GM12878 (cell line): ENCODE measurements at places on chromosomes 7 and 10. TPM values are rescaled to one million over a fixed set of nuclear protein-coding genes. Genes with fewer than 3 reads are reported as not detected.

DNA sequence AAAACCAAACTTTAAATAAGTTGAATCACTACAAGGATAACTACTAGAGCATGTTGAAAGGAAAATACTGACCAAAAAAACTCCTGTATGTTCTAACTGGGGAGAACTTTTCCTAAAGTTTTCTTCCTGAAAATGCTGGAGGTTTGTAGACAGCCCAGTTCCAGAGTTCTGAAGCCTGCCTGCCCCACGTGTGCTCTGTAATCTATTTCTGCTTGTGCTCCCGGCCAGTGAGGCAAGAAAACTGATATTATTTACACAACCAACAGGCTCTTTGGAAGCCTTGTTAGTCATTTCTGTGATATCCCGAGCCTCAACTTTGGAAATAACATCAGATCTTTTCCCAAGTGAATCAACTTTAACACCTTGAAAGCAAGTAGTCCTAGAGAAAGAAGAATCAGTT, 46.7 kb downstream of the ZFAND4 start:
- no peak overlapping the region for H3K4me3 ChIP-seq
- H3K4me1 ChIP-seq: no peaks in the 10 kb centered on the region
- H3K27me3 ChIP-seq: no peaks in the 10 kb centered on the region
- peaks cover 2% of the 10 kb centered on the region; the same call in 1 of the 2 replicates for H3K36me3 ChIP-seq
- DNase-seq: no peak

- H3K27me3 ChIP-seq: no peaks in the 10 kb centered on the region
- no peaks in the 10 kb centered on the region for H3K4me1 ChIP-seq
- DNase-seq: no peak
- no peak overlapping the region for H3K27ac ChIP-seq
Observed at GRCh38 chr10:70756700-70757360, 28.3 kb downstream of the TBATA start.

DNA sequence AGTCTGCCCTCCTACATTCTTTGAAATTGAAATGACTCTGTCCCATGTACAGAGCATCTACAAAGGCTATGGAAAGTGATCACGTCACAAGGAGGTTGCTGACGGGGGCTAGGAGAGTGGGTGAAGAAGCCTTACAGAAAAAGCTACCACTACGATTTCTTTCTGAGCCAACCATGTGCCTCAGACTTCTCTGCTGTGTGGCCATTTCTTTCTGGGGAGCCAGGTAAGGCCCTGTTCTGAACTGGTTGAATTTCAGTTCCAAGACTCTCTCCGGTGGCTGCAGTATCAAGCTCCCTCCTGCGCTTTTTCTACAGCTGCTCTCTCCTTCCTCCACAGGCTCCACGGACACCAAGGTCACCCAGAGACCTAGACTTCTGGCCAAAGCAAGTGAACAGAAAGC, 112.5 kb upstream of the PRSS1 start:
- H3K27ac ChIP-seq: no peak overlapping the region
- no peak overlapping the region for H3K4me3 ChIP-seq
- no peaks in the 10 kb centered on the region for H3K4me1 ChIP-seq
- no peaks in the 10 kb centered on the region for H3K27me3 ChIP-seq

DNA sequence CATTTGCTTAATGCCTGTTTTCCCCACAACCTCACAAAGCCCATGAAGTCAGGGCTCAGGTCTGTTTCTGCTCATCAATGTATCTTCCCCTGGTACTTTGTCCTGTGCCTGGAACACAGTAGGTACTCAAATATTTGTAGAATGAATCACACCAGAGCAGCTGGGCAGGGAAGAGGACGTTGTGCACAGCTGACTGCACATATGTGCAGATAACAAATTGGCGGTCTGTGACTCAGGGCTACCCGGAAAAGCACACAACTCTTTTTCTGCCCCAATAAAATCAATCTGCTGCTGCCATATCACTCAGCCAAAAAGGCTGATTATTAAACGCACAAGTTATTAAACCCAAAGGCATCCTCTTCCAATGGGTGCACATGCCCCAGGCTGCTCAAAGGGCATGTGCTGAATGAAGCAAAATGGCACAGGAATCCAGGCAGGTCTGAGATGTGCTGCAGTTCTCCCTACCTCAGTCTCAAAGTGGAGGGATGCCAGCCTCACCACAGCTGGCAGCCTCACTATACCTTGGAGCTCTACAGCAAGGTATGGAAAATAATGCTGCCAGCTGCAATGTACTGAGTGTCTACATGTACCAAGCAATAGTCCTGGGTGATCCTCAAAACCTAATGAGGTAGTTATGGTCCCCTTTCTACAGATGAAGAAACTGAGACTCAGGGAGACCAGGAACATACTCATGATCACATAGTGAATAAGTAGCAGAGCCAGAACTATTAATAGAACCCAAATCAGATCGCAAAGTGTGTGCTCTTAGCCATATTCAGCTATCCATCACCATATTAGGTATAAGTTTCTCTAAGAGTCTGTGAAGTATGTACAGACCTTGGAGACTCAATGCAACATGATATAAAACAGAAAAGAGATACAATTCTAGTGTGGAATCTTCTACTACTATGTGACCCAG, 43.4 kb downstream of the SORBS1 start:
- H3K36me3 ChIP-seq: no peaks in the 10 kb centered on the region
- H3K27me3 ChIP-seq: peaks cover 7% of the 10 kb centered on the region

DNA sequence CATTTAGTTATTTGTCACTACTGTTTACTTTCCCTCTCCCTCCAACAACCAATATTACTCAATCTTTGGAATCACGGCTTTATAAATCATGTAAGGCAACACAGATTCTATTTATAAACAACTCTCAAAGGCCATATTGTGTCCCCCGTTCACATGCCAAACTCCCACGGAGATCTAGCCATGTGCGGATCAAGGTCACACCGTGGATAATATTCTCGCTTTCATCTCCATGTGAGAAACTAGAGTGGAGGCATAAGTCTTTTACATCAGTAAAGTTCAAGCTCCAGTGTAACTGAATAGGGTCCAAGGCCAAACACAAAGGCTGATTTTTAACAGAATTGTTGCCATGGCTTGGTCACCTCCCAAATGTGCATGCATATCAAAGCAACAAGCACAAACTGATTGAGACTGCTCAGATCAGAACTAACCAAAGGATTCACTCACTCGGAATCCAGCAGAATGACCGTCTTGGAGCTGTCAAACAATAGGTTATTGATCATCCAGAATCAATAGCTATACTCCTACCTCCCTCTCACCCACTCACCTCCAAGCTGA, 569.5 kb upstream of the LRRN3 start:
- H3K27ac ChIP-seq: no peak overlapping the region
- no peak overlapping the region for H3K4me3 ChIP-seq
- H3K27me3 ChIP-seq: no peaks in the 10 kb centered on the region
- H3K4me1 ChIP-seq: no peaks in the 10 kb centered on the region

GRCh38 chr10:97659589-97659988, 19.1 kb downstream of the PI4K2A start:
- no peak overlapping the region for H3K4me3 ChIP-seq
- H3K27me3 ChIP-seq: no peaks in the 10 kb centered on the region
- H3K36me3 ChIP-seq: peaks cover 21% of the 10 kb centered on the region
- no peaks in the 10 kb centered on the region for H3K4me1 ChIP-seq

GRCh38 chr7:96126382-96126781, 195.5 kb downstream of the SLC25A13 start:
- no peaks in the 10 kb centered on the region; the same call in 1 of the 2 replicates for H3K36me3 ChIP-seq
- DNase-seq: no peak
- no peaks in the 10 kb centered on the region for H3K4me1 ChIP-seq
- no peak overlapping the region for H3K27ac ChIP-seq

Gene DNAJC9
- 38.4 and 41.6 TPM in 2 replicates for total RNA-seq
